Muscle of arm (tissue), 14 donors: ENCODE measurements at places on chromosomes 2 and 18. TPM values are rescaled to one million over a fixed set of nuclear protein-coding genes. Genes with fewer than 3 reads are reported as not detected.

The SELENOI gene
- 12.3 TPM for polyA plus RNA-seq

The ZNF519 gene
- 7.7 TPM for polyA plus RNA-seq

The FHOD3 gene
- polyA plus RNA-seq, result 35.0 TPM

The ZBTB7C gene
- polyA plus RNA-seq, result not detected

The GPBAR1 gene
- 2.2 TPM for polyA plus RNA-seq

The NOL4 gene
- polyA plus RNA-seq, result 6.5 TPM

The ZCCHC2 gene
- polyA plus RNA-seq, result 19.9 TPM
